ENCODE measurements at places on chromosomes 7 and 10.

DNA sequence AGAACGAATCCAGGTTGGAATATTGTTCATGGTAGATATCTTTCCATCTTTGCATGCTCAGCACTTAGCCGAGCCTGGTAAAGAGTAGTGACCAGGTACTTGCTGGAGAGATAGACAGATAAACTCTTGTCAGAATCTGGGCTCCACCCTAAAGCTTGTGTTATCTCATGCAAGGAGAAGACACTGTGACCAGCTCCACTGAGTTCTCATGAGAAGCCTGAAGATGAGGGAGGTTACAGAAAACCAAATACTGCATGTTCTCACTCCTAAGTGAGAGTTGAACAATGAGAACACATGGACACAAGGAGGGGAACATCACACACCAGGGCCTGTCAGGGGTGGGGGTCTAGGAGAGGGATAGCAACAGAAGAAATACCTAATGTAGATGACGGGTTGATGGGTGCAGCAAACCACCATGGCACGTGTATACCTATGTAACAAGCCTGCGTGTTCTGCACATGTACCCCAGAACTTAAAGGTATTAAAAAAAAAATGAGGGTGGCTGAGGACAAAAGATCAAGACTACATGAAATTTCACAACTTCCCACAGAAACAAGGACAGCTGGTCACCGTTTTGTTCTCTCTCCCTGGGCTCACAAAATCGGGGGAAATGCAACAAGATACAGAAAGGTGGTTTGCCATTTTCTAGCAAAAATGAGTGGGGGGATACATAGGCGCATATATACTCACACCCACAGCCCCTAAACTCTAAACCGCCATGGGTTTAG, 17.4 kb downstream of the DLG5 start:
- no peaks in the 10 kb centered on the region for H3K36me3 ChIP-seq
- H3K4me1 ChIP-seq, result no peaks in the 10 kb centered on the region
- DNase-seq, result no peak

DNA sequence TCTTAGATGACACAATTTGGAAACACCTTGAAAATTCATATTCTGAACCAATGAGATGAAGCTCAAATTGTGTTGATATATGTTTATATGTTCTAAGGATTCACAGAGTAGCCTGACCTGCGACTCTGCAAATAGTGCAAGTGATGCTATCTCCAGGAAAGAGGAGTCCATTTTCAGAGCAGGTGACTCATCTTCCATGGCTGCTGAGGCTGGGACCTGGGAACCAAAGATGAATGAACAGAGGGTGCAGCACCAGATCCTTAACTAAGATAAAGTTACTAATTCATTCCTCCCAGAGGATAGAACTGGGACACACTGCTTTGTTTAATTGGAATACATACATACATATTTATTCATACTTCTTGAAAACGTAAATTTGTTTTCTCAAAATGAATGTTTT, 240.6 kb upstream of the SEMA3C start:
- no peak for DNase-seq
- no peaks in the 10 kb centered on the region for H3K36me3 ChIP-seq
- no peaks in the 10 kb centered on the region for H3K4me1 ChIP-seq
- no peak overlapping the region for H3K27ac ChIP-seq
- no peak overlapping the region for H3K4me3 ChIP-seq

DNA sequence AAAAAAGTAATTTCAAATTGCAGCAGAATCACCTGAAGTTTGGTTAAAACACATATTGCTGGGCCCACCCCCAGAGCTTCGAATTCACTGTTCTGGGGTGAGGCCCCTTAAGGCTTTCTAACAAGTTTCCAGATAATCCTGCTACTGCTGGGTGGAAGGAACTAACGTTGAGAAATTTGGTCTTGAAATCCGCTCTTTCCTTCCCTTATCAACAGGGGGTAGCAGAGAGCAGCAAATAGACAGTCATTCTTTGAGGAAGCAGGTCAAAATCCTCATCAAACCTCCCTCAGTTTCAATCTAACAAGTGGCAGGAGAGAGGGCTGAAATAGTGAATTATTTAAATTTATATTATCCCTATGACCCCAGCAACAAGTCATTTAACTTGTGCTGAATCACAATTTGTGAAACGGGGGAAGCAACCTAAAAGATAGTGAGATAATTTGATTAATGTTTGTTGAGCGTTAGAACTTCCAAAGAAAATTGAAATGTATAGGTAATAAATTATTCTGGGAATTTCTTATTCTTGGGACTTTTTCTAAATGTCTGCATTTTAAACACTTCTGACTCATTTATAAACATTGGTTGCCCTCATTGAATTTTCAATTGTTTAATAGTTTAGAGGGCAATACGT, 21.7 kb upstream of the MALSU1 start:
- H3K36me3 ChIP-seq, result no peaks in the 10 kb centered on the region
- no peak for DNase-seq
- H3K4me1 ChIP-seq, result peaks cover 12% of the 10 kb centered on the region
- H3K4me3 ChIP-seq, result no peak overlapping the region
- no peak overlapping the region for H3K27ac ChIP-seq
- no peaks in the 10 kb centered on the region for H3K27me3 ChIP-seq

- H3K27me3 ChIP-seq, result no peaks in the 10 kb centered on the region
- H3K4me1 ChIP-seq, result no peaks in the 10 kb centered on the region
- H3K4me3 ChIP-seq, result no peak overlapping the region
- H3K27ac ChIP-seq, result no peak overlapping the region
- no peaks in the 10 kb centered on the region for H3K36me3 ChIP-seq
These were observed 745.0 kb downstream of the GRID1 start for GRCh38 chr10:85621562-85621961.

GRCh38 chr10:70985824-70986622, 97.7 kb upstream of the PCBD1 start:
- H3K4me3 ChIP-seq, result no peak overlapping the region
- no peaks in the 10 kb centered on the region for H3K36me3 ChIP-seq
- DNase-seq, result no peak
- peaks cover 18% of the 10 kb centered on the region for H3K4me1 ChIP-seq
- peak overlapping the region; percentile 15 for H3K27ac ChIP-seq

GRCh38 chr7:86978808-86979506, 80.5 kb downstream of the ELAPOR2 start:
- H3K27me3 ChIP-seq, result no peaks in the 10 kb centered on the region
- H3K36me3 ChIP-seq, result no peaks in the 10 kb centered on the region
- DNase-seq, result no peak
- H3K27ac ChIP-seq, result peak overlapping the region; percentile 72
- H3K4me1 ChIP-seq, result peaks cover 52% of the 10 kb centered on the region
- peak overlapping the region; percentile 18 for H3K4me3 ChIP-seq

- no peaks in the 10 kb centered on the region for H3K36me3 ChIP-seq
- no peaks in the 10 kb centered on the region for H3K4me1 ChIP-seq
- no peak overlapping the region for H3K4me3 ChIP-seq
- H3K27ac ChIP-seq, result no peak overlapping the region
- peaks cover 8% of the 10 kb centered on the region for H3K27me3 ChIP-seq
These were observed 239.2 kb downstream of the GRID1 start for GRCh38 chr10:86127274-86127819.

- peaks cover 5% of the 10 kb centered on the region for H3K27me3 ChIP-seq
- peaks cover 8% of the 10 kb centered on the region for H3K36me3 ChIP-seq
- H3K4me1 ChIP-seq, result peaks cover 32% of the 10 kb centered on the region
- no peak overlapping the region for H3K4me3 ChIP-seq
These were observed 21.7 kb upstream of the ZNF365 start for GRCh38 chr10:62352356-62352970.

GRCh38 chr10:119655566-119656001, 4.4 kb downstream of the BAG3 start:
- H3K27me3 ChIP-seq, result no peaks in the 10 kb centered on the region
- H3K27ac ChIP-seq, result peak overlapping the region; percentile 94
- H3K36me3 ChIP-seq, result peaks cover 50% of the 10 kb centered on the region
- peaks cover 82% of the 10 kb centered on the region for H3K4me1 ChIP-seq

DNA sequence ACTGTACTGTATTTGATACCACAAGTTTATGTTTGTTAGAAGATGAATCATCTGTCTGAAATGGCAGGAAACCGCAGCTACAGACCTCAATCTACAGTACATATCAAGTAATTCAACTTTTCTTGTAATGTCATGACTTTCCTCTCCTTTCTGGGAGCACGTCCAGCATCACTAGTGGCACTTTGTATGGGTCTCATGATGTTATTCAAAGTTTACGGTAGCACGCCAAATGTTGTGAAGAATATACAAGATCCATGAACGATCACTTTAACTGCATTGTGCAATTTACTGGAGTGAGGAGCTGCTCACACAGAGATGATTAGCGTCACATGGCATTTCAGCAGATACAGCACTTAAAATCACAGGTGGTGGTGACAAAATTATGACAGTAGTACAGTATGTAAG, 257.8 kb upstream of the GNAI1 start:
- H3K27ac ChIP-seq, result no peak overlapping the region
- no peak for DNase-seq
- H3K4me3 ChIP-seq, result no peak overlapping the region
- no peaks in the 10 kb centered on the region for H3K27me3 ChIP-seq
- no peaks in the 10 kb centered on the region for H3K4me1 ChIP-seq

- DNase-seq, result no peak
- no peak overlapping the region for H3K27ac ChIP-seq
- peaks cover 34% of the 10 kb centered on the region for H3K27me3 ChIP-seq
- no peaks in the 10 kb centered on the region for H3K36me3 ChIP-seq
These were observed 63.4 kb downstream of the RAMP3 start for GRCh38 chr7:45220846-45221618.

- peaks cover 18% of the 10 kb centered on the region for H3K36me3 ChIP-seq
- no peak for DNase-seq
- H3K27me3 ChIP-seq, result no peaks in the 10 kb centered on the region
- peaks cover 10% of the 10 kb centered on the region for H3K4me1 ChIP-seq
- peak overlapping the region; percentile 88 for H3K4me3 ChIP-seq
- H3K27ac ChIP-seq, result peak overlapping the region; percentile 79
These were observed 1.1 kb downstream of the FUOM start for GRCh38 chr10:133356549-133357284.

- no peak overlapping the region for H3K4me3 ChIP-seq
- no peaks in the 10 kb centered on the region for H3K36me3 ChIP-seq
- no peak for DNase-seq
- H3K27me3 ChIP-seq, result no peaks in the 10 kb centered on the region
- no peaks in the 10 kb centered on the region for H3K4me1 ChIP-seq
These were observed 39.9 kb upstream of the HDAC9 start for GRCh38 chr7:18455606-18456005.

- H3K4me1 ChIP-seq, result no peaks in the 10 kb centered on the region
- H3K4me3 ChIP-seq, result no peak overlapping the region
- no peaks in the 10 kb centered on the region for H3K36me3 ChIP-seq
- no peak overlapping the region for H3K27ac ChIP-seq
These were observed 1136.5 kb upstream of the SORCS1 start for GRCh38 chr10:108301002-108301401.

- no peak overlapping the region for H3K27ac ChIP-seq
- no peaks in the 10 kb centered on the region for H3K4me1 ChIP-seq
- H3K4me3 ChIP-seq, result no peak overlapping the region
- peaks cover 19% of the 10 kb centered on the region for H3K27me3 ChIP-seq
These were observed 39.7 kb downstream of the JAKMIP3 start for GRCh38 chr10:132105302-132105995.

DNA sequence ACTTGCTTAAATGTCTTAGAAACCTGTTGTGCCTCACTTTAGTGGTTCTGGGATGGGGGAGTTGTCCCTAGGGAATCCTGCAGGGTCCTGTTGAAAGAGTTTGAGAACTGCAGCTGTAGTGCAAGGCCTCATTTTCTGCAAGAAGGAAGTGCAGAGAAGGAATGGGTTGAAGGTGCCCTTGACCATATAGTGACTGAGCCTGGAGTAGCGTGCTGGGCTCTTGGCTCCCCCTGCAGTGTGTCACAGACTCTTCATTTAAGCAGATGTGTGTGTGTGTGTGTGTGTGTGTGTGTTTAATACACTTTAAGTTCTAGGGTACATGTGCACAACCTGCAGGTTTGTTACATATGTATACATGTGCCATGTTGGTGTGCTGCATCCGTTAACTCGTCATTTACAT, 92.2 kb downstream of the GRK5 start:
- H3K27ac ChIP-seq, result no peak overlapping the region
- H3K36me3 ChIP-seq, result peaks cover 9% of the 10 kb centered on the region
- no peak overlapping the region for H3K4me3 ChIP-seq
- no peak for DNase-seq
- no peaks in the 10 kb centered on the region for H3K27me3 ChIP-seq
- peaks cover 60% of the 10 kb centered on the region for H3K4me1 ChIP-seq

GRCh38 chr7:6221340-6222319, 50.8 kb downstream of the CYTH3 start:
- H3K4me3 ChIP-seq, result peak overlapping the region; percentile 9
- H3K4me1 ChIP-seq, result peaks cover 22% of the 10 kb centered on the region
- no peak for DNase-seq

DNA sequence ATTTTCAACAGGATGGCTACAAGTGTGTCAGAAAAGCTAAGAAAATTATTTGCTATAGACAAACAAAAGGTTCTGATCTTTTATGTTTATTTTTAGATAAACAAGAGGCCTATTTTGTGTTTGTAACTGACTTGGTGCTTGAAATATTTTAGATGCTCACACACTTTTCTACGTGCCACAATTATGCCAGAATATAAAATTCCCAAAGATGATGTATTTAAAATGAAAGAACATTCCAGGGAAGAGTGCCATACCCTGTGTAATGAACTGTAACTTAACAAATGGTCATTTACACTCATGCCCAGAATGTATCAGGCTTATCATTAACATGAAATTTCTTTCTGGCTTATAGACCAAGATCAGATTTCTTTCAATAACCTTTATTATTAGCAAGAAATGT, 144.9 kb upstream of the MTPN start:
- no peak for DNase-seq
- no peaks in the 10 kb centered on the region for H3K36me3 ChIP-seq

GRCh38 chr7:36367561-36368077, 22.0 kb upstream of the ANLN start:
- H3K27ac ChIP-seq, result peak overlapping the region; percentile 83
- H3K27me3 ChIP-seq, result peaks cover 9% of the 10 kb centered on the region
- H3K4me1 ChIP-seq, result peaks cover 8% of the 10 kb centered on the region
- H3K36me3 ChIP-seq, result no peaks in the 10 kb centered on the region
- DNase-seq, result peak; percentile 29
- H3K4me3 ChIP-seq, result peak overlapping the region; percentile 86

GRCh38 chr7:144866189-144866588, 30.3 kb upstream of the TPK1 start:
- DNase-seq, result no peak
- H3K27me3 ChIP-seq, result no peaks in the 10 kb centered on the region
- H3K4me1 ChIP-seq, result no peaks in the 10 kb centered on the region
- H3K4me3 ChIP-seq, result no peak overlapping the region
- no peak overlapping the region for H3K27ac ChIP-seq
- no peaks in the 10 kb centered on the region for H3K36me3 ChIP-seq

DNA sequence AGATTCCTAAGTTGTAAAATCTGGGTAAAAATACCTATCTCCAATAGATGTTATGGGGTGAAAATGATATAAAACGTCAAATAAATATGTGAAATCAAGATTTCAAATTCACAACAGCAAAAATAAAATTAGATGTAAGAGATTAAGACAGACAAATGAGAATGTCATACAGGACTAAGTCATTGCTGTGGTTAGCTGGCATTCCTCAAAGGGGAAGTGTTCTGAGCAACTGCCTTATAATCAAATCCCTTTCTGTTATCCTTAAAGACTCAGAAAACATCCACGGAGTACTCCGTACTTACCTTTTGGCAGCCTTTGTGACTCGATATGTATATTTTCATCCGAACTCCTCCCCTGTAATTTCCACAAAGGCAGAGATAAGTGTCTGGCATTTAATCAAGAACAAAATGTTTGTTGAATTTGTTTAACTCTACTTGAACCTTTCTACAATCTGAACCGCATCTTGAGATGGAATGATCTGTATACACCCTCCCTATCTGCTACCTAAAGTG, 559.6 kb downstream of the GATA3 start:
- no peaks in the 10 kb centered on the region for H3K36me3 ChIP-seq
- H3K27ac ChIP-seq, result no peak overlapping the region
- H3K27me3 ChIP-seq, result peaks cover 13% of the 10 kb centered on the region
- H3K4me1 ChIP-seq, result peaks cover 11% of the 10 kb centered on the region

GRCh38 chr10:2575460-2575859, 491.9 kb upstream of the PFKP start:
- no peak overlapping the region for H3K27ac ChIP-seq
- no peaks in the 10 kb centered on the region for H3K4me1 ChIP-seq
- no peaks in the 10 kb centered on the region for H3K36me3 ChIP-seq
- DNase-seq, result no peak

Data from activated T-cell treated with anti-CD3 and anti-CD28 coated beads, Interleukin-2, amount 50 U/mL, for 24 hours (primary cell).